ENCODE measurements at places on chromosomes 11 and 22. TPM values are rescaled to one million over a fixed set of nuclear protein-coding genes. Genes with fewer than 3 reads are reported as not detected.

DNA sequence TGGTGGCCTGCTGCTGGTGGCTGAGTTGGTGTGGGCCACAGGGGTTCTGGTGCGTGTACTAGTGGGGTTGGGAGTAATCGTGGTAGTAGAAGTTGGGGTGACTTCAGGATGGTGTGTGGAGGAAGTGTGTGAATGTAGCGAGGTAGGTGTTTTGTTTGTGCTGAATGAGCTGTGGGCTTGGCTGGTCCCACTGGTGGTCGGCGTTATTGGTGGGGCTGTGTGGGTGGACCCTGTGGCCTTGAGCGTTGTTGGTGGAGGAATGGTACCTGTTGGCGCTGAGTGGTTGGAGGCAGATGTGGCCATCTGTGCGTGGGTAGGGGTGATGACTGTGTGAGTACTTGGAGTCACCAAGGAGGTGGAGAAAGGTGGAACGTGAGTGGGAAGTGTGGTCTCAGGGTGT lies 18.4 kb downstream of the MUC6 start:
- H3K27me3 ChIP-seq: no peaks in the 10 kb centered on the region
- peaks cover 18% of the 10 kb centered on the region for H3K4me1 ChIP-seq
- no peaks in the 10 kb centered on the region for H3K36me3 ChIP-seq
- H3K4me3 ChIP-seq: no peak overlapping the region

DNA sequence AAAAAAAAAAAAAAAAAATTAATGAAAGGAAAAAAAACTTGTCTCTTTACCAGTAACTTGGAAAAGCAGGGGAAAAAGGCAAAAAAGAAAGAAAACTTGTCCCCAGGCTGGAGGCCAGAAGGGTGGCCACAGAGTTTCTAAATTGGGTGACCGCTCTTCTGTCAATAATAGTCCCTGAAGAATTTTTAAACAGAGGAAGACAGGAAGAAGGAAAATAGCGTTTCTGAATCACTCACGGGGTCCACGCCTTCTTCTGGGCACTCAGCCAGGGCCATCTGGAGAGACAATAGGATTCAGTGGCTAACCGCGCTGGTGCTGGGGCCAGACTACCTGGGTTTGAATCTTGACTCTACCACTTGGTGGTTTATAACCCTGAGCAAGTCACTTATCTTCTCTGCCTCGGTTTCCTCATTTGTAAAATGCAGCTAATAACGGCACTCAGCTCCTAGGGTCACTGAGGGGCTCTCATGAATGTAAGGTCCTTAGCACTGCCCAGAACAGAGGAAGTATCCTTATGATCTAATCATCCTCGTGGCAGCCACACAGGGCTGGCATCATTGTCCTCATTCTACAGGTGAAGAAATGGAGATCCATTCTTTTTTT lies 7.0 kb downstream of the C11orf86 start:
- H3K27ac ChIP-seq: no peak overlapping the region
- no peak overlapping the region for H3K4me3 ChIP-seq
- peaks cover 4% of the 10 kb centered on the region for H3K4me1 ChIP-seq
- H3K27me3 ChIP-seq: peaks cover 4% of the 10 kb centered on the region

FXYD2 gene
- not detected for total RNA-seq

GRCh38 chr11:119805663-119806062 lies 76.7 kb upstream of the NECTIN1 start:
- H3K4me1 ChIP-seq: no peaks in the 10 kb centered on the region
- H3K27ac ChIP-seq: no peak overlapping the region
- H3K4me3 ChIP-seq: no peak overlapping the region
- H3K27me3 ChIP-seq: peaks cover 2% of the 10 kb centered on the region
- DNase-seq: no peak

Data from activated CD4-positive, alpha-beta memory T cell treated with anti-CD3 and anti-CD28 coated beads for 36 hours (primary cell).